ENCODE measurements at places on chromosomes 3 and 15.

- DNase-seq = no peak
Observed at GRCh38 chr15:52113235-52113634, 660 bp upstream of the BCL2L10 start.

DNA sequence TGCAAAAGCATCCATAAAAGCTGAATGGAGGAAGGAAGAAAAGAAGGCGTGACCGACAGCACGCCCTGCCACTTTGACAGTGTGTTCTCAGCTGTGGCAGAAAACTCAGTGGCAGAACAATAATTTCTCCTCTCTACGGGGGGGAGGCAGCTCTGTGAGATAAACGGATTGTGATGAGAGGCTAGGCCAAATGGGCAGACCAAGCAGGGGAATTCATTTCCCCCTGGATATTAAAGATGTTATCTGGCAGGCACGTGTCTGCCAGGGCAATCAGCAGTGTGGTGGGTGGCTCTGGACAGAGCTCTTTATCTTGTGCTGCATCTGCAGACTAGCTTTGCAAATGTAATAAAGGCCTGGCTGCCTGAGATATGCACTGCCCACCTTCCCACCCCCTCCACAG, 1.9 kb upstream of the RMDN3 start:
- no peak for DNase-seq

DNA sequence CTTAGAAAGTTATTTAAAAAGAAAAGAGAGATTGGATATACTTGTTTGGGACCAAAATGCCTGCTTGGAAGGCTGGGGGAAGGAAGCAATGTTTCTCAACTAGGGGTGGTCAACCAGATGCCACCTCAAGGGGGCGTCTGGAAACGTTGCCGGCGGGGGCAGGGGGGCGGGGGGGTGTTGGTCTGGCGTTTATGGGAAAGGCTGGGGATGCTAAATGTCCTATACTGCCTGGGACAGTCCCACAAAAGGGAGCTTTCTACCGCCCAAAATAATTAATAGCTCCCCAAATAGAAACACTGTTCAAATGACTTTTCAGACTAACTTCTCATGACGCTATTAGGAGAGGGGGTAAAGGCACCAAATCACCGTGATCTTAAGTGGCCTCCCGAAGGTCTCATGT, 2.2 kb downstream of the POLG start:
- no peak for DNase-seq

- no peak for DNase-seq
Observed at GRCh38 chr15:61250613-61251012, 21.5 kb upstream of the RORA start.

GRCh38 chr3:88149101-88149508, 654 bp upstream of the C3orf38 start:
- peak; percentile 5 for DNase-seq

GRCh38 chr15:71278989-71279756, 163.9 kb downstream of the THSD4 start:
- DNase-seq = no peak

- DNase-seq = no peak
Observed at GRCh38 chr3:89049119-89049518, 58.3 kb upstream of the EPHA3 start.

DNA sequence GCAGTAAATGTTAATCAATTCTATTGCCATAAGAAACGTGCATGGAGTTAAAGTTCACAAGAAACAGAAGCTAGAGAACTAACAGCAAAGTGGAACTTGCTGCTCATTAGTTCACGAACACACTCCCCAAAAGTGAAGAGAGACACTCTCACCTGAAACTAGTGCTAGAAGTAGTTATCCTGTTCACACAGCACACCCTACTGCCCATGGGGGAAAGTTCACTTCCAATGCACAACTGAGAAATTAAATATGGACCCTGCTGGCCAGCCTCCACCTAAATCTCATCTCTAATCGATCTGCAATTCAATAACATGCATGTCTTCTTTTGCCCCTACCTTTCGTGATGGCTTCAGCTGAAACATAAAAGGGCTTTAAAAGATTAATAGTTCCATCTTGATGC, 39.4 kb upstream of the FRMD4B start:
- peak; percentile 17 for DNase-seq

- no peak for DNase-seq
Observed at GRCh38 chr15:67775250-67775649, 50.1 kb upstream of the SKOR1 start.

DNA sequence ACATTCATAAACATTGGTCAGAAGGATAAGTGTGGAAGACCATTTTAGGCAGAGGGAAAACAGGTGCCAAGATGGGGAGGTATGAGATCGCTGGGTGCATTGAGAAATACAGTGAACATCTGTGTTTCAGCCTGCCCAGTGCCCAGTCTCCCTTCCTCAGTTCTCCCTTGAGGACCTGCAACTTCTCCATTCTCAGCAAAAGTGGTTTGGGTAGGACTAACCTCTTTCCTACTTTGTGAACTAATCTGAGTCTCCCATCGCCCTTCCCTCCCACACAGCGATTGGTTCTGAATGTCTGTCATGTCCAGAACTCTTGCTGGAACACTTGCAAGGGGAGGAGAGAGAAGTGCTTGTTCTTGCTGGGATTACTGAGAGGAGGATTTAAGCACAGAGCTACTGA, 10.9 kb upstream of the CCNL1 start:
- DNase-seq = no peak

DNA sequence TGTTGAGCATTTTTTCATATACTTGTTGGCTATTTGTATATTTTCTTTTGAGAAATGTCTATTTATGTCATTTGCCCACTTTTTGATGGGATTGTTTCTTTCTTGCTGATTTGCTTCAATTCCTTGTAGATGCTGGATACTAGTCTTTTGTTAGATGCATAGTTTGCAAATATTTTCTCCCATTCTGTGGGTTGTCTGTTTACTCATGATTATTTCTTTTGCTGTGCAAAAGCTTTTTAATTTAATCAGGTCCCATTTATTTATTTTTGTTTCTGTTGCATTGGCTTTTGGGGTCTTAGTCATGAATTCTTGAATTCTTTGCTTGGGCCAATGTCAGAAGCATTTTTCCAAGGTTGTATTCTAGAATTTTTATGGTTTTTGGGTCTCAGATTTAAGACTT, 251.7 kb downstream of the WNT5A start:
- no peak for DNase-seq

DNA sequence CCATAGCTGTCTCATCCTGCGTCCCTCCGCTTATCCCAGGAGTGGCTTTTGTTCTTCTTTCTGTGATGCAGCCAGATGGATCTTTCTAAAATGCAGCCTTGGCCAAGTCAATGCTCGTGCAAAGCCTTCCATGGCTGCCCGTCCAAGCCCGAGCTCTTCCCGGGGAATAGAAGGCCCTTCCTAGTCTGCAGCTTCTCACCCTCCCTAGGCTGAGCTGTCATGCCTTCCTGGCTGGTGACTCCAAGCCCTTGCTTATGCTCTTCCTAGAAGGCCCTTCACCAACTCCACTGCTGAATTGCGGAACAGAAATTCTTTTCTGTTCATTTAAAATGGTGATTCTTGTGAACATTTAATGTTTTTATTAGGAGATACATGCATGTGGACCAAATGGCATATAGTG, 95.9 kb downstream of the SMAD6 start:
- DNase-seq = no peak

DNA sequence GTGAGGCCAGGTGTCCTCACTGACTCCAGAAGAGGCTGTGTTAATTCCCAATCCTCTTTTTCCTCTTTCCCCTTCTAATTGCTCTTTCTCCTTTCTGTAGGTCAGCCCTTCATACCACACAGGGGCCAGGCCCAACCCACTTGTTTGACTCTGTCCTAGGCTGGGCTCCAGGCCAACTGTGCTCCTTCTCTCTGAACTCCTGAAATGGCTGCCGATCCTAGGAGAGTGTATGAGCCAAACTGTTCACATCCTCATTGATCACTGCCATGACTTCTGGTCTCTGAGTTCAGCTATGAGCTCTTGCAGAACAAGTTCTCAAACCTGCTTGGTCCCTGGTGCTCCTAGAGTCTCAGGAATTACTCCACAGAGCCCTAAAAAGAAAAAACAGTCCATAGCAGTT, 145.1 kb downstream of the VGLL4 start:
- DNase-seq = no peak

- no peak for DNase-seq
Observed at GRCh38 chr3:30708472-30708871, 102.1 kb downstream of the TGFBR2 start.

- DNase-seq = peak; percentile 67
Observed at GRCh38 chr15:89017370-89018066, 70.7 kb upstream of the ABHD2 start.

- no peak for DNase-seq
Observed at GRCh38 chr15:80518522-80518921, 114.3 kb downstream of the ARNT2 start.

DNA sequence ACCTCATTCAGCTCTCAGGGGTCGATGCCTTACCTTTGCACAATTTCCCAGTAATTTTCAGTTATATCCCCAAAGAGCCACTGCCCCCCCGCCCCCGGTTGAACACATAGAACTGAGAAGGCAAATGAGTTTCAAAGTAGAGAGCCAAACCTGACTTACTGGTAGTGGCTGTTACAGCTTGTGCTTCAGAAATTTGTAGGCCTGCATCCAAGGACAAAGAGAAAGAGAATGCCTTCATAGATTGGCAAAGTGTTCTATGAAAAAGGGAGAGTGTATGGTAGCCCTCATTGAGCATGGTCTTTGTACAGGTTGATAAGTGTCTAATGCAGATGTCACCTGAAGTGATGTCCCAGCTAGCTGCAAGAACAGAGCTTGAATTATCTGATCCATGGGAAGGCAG, 13.9 kb downstream of the SEMA6D start:
- no peak for DNase-seq

DNA sequence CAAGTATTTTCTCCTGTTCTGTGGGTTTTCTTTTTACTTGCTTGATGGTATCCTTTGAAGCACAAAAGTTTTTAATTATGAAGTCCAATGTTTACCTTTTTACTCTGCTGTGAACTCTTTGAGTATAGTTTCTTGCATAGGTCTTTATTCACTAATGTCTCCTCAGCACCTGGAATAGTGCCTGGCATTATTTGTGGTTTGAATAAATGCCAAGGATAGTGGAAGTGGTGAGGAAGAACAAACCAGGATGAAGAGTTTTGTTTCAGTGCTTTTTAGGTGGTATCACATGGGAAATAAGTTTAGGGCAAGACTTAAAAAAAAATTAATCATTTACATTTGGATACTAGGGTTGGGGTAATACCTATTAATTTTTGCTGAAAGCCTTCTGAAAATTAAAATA, 25.7 kb downstream of the GPD1L start:
- no peak for DNase-seq

- DNase-seq = no peak
Observed at GRCh38 chr3:48244461-48244860, 3.6 kb downstream of the ZNF589 start.

DNA sequence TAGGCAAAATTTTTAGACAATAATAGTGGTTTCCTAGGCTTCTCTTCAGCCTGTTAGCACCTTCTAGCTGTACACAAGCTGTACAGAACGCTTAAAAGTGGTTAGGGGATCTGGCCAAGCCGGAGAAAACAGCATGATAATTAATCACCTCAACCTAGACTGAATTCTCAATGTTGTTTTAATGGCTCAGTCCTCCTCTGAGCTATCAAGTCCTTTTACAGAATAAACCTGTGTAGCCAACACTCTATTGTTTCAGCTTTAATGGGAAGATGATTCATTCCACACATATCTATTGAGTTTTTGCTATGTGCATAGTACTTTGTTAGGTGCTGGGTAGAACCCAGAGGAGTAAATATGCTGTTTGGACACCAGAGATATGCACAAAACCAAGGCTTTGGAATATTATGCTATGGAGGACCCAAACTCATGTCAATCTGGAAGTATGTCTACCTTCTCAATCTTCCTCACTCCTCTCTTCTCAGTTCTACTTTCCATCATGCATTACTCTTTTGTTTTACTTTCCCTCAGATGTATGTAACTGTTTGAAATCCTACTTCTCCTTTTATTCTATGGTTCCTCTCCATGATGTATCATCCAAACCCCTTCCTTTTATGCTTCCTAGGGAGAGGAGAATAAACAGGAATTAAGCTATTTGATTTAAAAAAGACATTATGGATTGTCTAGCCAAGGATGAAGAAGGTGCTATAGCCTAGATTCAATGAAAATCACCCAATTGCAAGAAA, 27.6 kb upstream of the UBE2E2 start:
- DNase-seq = no peak

- DNase-seq = no peak
Observed at GRCh38 chr3:63864008-63864964, 619 bp downstream of the ATXN7 start.

DNA sequence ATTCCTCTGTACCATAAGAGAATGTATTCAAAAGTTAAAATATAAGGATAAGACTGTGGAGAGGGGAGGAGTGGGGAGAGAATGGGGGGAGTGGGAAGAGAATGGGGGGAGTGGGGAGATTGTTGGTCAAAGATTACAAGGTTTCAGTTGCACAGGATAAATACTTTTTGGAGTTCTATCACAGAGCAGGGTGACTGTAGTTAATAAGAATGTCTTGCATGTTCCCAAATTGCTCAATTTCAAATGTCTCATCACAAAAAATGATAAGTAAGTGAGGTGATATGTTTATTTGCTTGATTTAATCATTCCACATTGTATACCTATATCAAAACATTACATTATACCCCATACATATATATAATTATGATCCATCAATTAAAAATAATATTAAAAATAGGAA, 23.0 kb upstream of the MEF2A start:
- DNase-seq = no peak

DNA sequence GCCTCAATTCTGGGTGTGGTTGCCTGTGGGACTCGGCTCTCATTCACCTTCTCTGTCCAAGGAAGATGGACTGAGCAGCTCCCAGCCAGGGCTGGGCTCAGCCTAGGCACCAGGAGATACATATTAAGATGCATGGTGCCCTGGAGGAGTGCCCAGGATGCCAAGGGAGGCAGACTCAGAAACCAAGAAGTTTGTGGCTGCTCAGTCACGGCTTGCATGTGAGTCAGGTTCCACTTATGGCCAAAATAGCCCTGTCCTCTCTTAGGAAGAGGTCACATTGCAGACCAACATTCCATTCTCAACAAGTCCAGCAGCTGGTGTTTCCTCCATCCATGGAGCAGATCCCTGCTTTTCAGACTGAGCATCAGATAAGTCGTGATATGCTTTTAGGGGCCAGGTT, 21.8 kb downstream of the CDCP1 start:
- peak; percentile 71 for DNase-seq

GRCh38 chr3:177889161-177889560, 647.1 kb upstream of the KCNMB2 start:
- DNase-seq = no peak

- no peak for DNase-seq
Observed at GRCh38 chr15:53644660-53645059, 114.8 kb downstream of the WDR72 start.

DNA sequence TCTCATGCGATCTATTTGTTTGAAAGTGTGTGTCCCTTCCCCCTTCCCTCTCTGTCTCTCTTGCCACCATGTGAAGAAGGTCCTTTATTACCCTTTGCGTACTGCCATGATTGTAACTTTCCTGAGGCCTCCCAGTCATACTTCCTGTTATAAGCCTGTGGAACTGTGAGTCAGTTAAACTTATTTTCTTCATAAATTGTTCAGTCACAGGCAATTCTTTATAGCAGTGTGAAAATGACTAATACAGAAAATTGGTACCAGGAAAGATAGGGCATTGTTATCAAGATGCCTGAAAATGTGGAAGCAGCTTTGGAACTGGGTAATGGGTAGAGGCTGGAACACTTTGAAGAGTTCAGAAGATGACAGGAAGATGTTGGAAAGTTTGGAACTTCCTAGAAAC, 743.7 kb upstream of the NECTIN3 start:
- DNase-seq = no peak

GRCh38 chr3:120451806-120452205, 1.0 kb upstream of the FSTL1 start:
- DNase-seq = no peak

GRCh38 chr3:165346503-165346902, 150.3 kb upstream of the SLITRK3 start:
- DNase-seq = no peak

Measured in Panc1 (cell line).